ENCODE measurements at places on chromosomes 2 and 18.

DNA sequence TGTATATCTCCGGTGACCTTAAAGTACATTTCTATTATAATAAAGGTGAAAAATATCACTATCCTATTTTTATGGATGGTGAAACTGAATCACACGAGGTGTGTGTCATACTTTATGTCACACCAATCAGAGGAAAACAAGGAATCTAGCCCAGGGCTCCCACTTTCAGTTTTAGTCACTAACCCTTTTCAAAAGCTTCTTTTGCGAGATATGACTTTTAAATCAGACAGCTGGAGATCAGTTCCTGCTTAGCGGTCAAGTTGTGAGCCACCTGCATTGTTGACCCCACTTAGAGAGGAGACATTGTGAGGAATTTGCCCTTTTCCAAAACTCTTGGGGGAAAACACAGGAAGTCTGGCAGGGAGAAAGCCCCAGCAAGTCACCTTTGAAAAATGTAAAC lies 70.5 kb downstream of the CPS1 start:
- no peak for DNase-seq

GRCh38 chr2:121836611-121837010 lies 81.2 kb downstream of the TSN start:
- no peak for DNase-seq

- DNase-seq, result no peak
Observed at GRCh38 chr18:35159782-35160181, 81.1 kb upstream of the ZNF397 start.

DNA sequence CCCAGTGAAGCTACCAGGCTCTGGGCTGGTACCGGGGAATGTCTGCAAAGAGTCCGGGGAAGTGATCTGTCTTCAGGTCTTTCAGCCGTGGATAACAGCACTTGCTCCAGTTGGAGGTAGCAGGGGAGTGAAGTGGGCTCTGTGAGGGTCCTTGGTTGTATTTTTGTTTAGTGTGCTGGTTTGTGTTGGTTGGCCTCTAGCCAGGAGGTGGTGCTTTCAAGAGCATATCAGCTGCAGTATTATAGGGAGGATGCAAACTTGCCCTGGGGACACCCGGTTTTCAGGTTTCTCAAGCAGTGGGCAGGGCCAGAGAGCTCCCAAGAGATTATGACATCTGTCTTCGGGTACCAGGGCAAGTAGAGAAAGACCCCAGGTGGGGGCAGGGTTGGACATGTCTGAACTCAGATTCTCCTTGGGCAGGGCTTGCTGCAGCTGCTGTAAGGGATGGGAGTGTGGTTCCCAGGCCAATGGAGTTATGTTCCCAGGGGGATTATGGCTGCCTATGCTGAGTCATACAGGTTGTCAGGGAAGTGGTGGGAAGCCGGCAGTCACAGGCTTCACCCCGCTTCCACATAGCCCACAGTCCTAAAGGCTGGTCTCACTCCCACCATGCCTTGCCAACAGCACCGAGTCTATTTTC lies 34.4 kb downstream of the ACAA2 start:
- no peak for DNase-seq

- no peak for DNase-seq
Observed at GRCh38 chr18:1499265-1499664, 594.6 kb downstream of the ADCYAP1 start.

DNA sequence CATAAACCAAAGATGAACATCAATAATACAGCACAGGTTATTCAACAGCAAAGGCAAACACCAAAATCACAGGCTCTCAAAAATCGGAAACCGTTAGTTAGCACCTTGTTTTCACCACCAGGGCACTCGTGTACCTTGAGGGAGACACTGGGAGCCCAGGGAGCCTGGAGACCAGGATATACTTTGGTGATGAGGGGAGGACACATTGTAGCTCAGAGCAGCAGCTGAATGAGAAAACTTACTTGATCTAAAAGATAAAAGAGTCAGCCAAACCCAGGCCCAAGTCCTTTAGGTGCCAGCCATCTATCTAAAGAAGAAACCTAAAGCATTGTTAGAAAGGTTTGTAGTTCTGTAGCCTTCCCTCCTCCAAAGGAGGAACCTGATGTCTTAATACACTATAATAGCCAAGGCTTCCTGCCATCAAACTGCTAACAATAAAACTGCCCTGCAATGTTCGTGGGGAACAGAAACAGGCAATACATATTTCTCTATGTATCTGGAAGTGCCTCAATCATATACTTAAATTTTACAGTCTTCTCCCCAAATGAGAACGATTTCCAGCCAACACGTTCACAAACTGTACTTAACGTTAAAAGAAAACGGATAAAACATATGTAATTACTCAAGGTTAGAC lies 19.3 kb downstream of the BCL11A start:
- no peak for DNase-seq

DNA sequence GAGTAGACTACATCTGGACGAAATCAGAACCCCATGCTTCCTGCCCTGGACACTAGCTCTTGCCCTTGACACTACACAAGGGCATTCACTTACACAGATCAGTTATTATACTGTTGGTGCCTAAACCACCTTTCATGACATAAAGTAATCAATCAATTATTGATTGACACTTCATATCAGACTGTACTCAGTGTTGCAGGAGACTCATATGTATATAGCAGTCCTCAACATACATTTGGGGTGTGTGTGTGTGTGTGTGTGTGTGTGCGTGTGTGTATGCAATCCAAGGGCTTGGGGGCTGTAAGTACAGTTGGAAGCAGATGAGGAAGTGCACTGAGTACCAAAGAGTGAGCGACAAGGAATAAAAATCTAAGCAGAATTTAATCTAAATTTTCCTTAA lies 5.1 kb downstream of the CDH2 start:
- no peak for DNase-seq

DNA sequence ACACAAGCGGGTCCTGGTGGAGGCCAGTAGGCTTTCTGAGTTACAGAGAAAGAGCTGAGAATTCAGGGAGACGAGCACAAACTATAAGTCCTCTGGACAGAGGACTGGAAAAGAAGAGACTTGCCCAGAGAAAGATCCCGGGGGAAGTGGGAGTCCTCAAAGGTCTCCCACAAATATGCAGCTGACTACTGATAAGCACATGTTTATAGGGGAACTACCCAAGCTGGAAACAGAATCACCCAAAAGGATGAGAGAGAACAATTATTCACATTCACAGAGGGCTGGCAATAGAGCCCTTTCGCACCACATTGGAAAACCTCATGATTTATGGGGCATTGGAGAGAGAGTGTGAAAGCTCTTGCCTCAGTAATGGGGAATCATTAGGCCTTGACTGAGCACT lies 337.6 kb downstream of the IRS1 start:
- no peak for DNase-seq

DNA sequence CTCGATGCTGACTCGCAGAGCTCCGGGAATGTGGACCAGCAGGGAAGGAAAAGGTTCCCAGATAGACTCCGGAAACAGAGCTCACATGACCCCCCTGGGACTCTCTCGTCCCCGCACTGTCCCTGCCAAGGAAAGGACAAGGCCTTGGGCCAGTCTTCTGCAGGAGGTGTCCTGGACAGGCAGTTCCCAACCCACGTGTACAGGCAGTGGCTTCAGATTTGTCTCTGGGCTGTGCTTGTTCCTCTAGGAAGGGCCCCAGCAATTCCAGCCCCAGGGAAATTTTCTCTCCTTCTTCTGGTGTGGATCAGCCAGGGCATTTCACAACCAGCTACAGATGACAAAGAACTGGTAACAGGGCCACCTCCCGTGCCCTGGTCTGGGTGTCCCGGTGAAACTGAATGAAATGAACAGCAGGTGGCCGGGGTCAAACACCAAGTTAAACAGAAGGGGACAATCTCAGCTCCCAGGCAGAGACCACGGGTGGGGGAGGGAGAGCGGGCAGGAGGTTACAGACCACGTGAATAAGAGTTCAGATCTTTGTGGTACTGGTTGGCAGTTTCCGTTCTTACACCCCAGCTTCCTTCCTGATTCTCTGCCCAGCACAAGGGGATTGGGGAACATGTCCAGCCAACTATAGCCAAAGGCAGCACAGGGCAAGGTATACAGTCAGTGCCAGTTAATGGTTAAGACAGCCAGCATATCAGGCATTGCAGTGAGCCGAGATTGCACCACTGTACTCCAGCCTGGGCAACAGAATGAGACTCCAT lies 52.2 kb upstream of the CAB39 start:
- DNase-seq, result peak; percentile 78

GRCh38 chr18:76923485-76924085 lies 101.2 kb downstream of the ZNF236 start:
- no peak for DNase-seq

DNA sequence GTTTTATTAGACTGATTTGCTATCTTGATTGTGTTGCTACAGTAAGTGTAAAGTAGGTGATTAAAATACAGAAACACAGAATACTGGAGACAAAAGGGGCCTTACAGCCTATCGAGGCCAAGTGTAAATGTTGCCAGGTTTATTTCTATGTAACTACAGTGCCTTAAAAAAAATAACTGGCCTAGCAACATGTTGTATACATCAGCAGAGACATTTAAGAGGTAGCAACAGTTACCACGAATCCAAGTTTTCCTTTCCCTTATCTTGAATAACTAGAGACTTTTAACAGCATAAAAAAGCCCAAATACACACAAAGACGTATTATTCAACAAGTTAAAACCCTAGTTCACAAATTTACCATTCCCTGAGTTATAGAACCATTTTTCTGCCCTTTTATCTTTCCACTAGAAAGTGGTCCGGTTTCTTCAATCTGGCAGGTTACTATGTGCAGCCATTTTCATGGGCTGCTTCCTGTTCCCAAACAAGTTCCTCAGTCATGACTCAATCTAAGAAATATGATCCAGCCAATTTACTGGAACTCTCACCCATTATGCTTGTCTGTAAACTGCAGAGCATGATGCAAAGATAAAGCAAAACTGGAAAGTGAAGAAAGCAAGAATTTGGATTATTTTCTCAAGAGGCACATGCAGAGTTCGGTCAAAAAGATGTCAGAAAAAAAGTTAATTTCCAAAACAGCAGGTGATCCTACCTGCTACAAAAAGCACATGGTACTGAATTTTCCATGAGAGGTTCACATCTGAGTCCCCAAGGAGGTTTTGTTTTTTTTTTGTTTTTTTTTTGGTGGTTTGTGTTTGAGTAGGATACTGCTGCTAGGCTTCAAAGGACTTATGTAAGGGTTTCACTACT lies 22.2 kb downstream of the NFE2L2 start:
- DNase-seq, result no peak

DNA sequence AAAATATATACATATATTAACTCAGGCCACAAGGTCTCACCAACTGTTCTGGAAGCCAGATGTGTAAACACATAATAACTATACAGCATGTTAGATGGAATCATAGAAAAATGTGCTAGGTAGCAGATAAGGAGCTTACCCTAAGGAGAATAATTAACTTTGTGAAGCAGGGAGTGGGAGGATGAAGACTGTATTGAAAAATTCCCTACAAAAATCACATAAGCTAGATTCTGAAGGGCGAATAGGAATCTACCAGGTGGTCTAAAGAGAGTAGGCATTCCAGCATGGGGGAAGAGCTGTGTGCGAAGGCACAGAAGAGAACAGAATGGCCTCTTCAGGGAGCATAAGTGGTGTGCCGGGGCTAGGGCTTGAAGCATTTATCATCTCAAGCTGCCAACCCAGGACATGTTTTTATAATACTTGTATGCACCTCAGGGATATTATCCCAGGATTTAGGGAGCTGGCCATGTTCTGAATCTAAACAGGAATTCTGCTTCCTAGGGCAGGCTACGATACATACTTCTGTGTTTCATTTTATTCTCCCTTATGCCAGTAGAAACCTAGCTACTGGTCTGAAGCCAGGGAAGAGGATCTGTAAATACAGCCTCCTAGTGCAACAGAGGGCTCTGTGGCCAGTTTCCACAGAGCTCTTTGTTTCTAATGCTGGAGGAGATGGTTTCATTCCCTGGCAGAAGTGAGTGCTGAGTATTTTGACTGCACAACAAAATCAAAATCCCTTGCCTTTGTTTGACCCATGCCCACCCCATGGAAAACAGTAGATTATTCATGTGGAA lies 56.7 kb downstream of the NEMP2 start:
- DNase-seq, result no peak

DNA sequence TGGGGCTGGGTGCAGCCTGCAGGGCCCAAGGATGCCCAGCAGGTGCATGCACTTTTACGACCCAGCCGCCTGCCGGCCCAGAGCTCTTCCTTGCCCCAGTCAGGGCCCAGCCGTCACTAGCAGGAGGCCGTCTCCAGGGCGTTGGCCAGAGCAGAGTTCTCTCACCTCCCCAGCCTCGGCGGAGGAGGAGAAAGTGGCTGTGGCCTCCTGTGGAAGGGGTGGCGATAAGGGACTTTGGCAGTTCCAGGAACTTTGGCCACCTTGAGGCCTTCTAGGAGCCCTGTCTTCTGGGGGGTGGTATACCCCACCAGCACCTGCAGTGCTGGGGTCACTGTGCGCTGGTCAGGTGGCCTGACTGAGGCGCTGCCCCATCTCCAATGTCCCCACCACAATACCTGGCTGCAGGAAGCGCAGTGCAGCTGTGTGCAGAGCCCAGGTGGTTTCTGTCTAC lies 22.0 kb downstream of the NPPC start:
- DNase-seq, result no peak

- DNase-seq, result no peak
Observed at GRCh38 chr2:96800061-96801004, 15.7 kb upstream of the CNNM3 start.

- DNase-seq, result no peak
Observed at GRCh38 chr2:68256093-68256450, 3.7 kb upstream of the PPP3R1 start.

GRCh38 chr18:77223653-77224052 lies 26.0 kb upstream of the GALR1 start:
- no peak for DNase-seq

- DNase-seq, result no peak
Observed at GRCh38 chr2:238502088-238502810, 75.5 kb downstream of the ASB1 start.

DNA sequence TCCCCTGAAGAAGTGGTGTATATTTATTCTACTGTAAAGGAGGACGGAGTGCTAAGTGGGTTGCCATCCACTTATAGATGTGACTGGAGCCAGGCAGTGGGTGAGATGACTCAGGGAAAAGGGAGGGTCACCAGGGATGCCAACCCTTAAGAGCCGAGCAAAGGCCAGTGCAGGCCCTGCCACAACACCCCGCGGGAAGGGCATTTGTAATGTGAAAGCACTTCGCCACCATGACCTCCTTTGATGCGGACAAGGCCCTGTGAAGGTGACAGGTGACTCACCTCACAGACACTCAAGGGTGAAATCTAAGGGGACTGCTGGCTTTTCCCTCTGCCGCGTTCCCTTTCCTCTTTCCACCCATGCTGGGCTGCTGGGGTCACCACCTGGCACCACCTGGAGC lies 50.2 kb upstream of the MRPL33 start:
- no peak for DNase-seq

DNA sequence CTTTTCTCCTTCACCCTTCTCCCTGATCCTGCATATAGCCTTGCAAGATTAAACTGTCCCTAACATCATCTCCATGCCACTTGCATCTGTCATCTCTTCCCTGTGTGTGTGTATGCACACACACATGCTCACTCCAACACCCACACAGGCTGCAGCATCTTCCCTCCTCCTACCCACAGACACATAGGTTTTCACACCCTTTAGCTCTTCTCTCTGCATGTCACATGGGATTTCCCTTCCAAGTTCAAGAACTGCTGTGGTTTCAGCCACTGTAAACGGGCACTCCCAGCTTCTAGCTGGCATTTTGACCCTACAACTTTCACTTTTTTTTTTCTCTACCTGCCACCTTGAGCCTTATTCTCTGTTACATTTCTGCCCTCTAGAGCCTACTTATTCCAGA lies 6.4 kb downstream of the CELF4 start:
- DNase-seq, result no peak
